Aorta (tissue), 5 donors: ENCODE measurements at places on chromosomes 4 and X. TPM values are rescaled to one million over a fixed set of nuclear protein-coding genes. Genes with fewer than 3 reads are reported as not detected.

CHRDL1 gene
- 75.6 TPM for total RNA-seq

DNA sequence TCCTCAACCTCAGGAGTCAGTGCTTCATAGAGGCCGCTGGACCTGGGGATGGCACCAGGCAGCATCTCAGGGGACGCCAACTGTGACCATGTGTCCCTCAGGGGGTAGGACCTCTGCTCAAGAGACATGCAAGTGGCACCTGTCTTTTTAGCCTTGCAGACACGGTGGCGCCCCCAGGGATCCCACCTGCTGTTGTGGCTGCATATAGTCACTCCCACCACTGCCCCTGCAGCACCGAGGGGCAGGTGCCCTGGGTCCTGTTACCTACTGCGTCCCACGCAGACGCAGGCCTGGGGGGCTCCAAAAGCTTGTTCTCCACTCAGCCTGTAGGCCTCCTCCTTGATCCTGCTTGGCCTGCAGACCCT, 2.5 kb downstream of the MYL5 start:
- H3K27ac ChIP-seq = no peak overlapping the region
- no peak for DNase-seq
- no peaks in the 10 kb centered on the region for H3K4me1 ChIP-seq
- H3K4me3 ChIP-seq = no peak overlapping the region
- no peaks in the 10 kb centered on the region for H3K27me3 ChIP-seq

DNA sequence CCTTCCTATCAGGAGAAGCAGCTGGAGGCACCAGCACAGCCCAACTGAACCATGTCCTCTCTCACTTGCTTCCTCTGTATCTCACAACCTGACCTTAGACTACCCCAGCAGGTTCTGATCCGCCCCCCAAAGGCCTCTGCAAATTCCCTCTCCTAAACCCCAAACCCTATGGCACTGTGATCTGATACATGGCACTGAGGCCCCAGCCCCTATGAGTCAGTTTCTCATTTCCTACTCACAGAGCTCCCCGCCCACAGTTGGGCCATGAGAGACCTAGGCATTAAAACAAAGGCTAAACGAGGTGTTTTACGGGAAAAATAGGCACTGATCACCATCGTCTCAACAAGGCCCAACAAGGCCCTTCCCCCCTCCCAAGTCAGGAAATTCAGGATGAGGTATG, 19.1 kb downstream of the SASH3 start:
- no peak overlapping the region for H3K4me3 ChIP-seq
- no peak for DNase-seq
- H3K36me3 ChIP-seq = no peaks in the 10 kb centered on the region
- H3K27ac ChIP-seq = no peak overlapping the region

GRCh38 chr4:146486565-146486964, 35.2 kb downstream of the SLC10A7 start:
- no peaks in the 10 kb centered on the region for H3K27me3 ChIP-seq
- DNase-seq = no peak
- H3K27ac ChIP-seq = no peak overlapping the region
- no peak overlapping the region for H3K4me3 ChIP-seq

- no peaks in the 10 kb centered on the region for H3K4me1 ChIP-seq
- H3K36me3 ChIP-seq = no peaks in the 10 kb centered on the region
- H3K4me3 ChIP-seq = no peak overlapping the region
- no peaks in the 10 kb centered on the region for H3K27me3 ChIP-seq
- no peak overlapping the region for H3K27ac ChIP-seq
- DNase-seq = no peak
Observed at GRCh38 chrX:43644124-43644701, 11.9 kb upstream of the MAOA start.

GRCh38 chr4:8639777-8640720, 47.5 kb downstream of the CPZ start:
- no peaks in the 10 kb centered on the region for H3K4me1 ChIP-seq
- H3K36me3 ChIP-seq = no peaks in the 10 kb centered on the region
- H3K27me3 ChIP-seq = no peaks in the 10 kb centered on the region
- peak; percentile 43 for DNase-seq
- H3K27ac ChIP-seq = no peak overlapping the region
- H3K4me3 ChIP-seq = no peak overlapping the region

DNA sequence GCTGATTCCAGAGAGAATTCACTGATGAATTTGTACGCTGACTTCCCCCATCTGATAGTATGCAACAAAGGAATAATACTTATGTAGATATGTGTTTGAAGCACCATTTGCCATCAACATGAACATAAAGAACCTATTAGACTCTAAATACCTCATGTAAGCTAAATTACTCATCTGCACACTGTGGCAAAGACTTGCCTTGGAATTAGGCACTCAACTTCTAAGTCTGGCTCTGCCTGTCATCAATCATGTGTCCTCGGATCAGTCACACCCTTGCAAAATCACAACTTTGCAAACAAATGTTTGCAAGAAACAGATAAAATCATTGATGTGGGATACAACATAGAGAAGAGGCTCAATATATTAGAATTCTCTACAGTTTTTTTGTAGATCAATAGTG, 169.9 kb upstream of the LDB2 start:
- H3K27me3 ChIP-seq = no peaks in the 10 kb centered on the region
- DNase-seq = no peak
- no peak overlapping the region for H3K27ac ChIP-seq
- H3K36me3 ChIP-seq = no peaks in the 10 kb centered on the region
- H3K4me1 ChIP-seq = peaks cover 6% of the 10 kb centered on the region
- H3K4me3 ChIP-seq = no peak overlapping the region

- no peaks in the 10 kb centered on the region for H3K36me3 ChIP-seq
- H3K4me3 ChIP-seq = peak overlapping the region; percentile 53
- no peaks in the 10 kb centered on the region for H3K27me3 ChIP-seq
- H3K27ac ChIP-seq = no peak overlapping the region
- peak; percentile 17 for DNase-seq
Observed at GRCh38 chr4:124708517-124709300, 3.8 kb downstream of the ANKRD50 start.

DNA sequence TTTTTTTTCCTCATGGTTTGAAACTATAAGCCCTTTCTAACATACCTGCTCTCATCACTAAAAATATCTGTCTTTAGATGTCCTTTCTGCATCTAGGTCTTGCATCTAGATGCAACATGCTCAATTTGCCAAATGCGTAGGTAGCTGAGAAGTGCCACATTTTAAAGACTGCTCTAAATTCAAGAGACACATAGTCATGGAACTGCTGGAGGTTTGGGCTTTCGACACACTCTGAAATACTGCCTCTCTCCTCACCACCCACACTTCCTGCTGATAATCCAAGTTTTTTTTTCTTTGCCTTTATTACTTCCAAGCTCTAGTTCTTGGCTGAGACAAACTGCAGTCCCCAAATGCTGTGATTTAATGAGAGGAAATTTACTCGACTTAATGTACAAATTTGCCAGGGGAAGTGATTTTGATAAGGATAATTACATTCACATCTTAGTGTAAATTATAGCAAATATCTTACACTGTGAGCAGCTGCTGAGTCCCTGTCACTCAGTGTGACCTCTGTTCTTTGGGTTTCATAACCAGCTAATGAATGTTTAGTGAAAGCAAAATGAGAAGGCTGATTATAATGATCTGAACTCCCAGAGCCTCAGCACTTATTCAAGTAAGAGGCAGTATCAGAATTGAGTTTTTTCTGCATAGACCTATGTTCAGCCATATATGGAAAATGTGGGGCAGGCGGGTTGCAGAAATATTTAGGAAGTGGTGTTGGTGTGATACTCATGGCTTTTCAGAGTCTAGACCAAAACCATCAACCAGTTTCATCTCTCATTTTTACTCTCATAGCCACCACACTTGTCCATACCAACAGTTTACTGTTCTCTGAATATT, 31.3 kb downstream of the DRD5 start:
- H3K27ac ChIP-seq = no peak overlapping the region
- H3K4me3 ChIP-seq = no peak overlapping the region
- no peaks in the 10 kb centered on the region for H3K36me3 ChIP-seq

DNA sequence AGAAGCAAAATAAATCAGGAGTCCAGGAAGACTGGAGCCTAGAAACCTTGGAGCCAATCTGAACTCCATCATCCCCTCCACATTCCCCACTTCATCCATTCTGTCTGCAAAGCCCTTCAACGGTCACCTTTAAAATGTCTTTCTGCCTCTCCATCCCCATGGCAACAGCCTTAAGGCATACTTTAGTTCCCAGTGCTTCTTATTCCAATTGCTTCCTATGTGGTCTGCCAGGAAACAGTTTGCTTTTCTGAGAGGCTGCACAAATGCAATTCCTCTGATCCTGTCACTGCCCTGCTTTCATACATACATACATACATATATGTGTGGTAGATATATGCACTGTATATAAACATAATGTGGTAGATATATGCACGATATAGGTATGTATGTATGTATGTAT, 786 bp upstream of the MAGEH1 start:
- no peaks in the 10 kb centered on the region for H3K36me3 ChIP-seq
- no peak overlapping the region for H3K27ac ChIP-seq
- H3K27me3 ChIP-seq = no peaks in the 10 kb centered on the region
- H3K4me3 ChIP-seq = peak overlapping the region; percentile 42
- DNase-seq = no peak
